Thyroid gland (tissue), 4 donors: ENCODE measurements at places on chromosomes 4 and X. TPM values are rescaled to one million over a fixed set of nuclear protein-coding genes. Genes with fewer than 3 reads are reported as not detected.

DNA sequence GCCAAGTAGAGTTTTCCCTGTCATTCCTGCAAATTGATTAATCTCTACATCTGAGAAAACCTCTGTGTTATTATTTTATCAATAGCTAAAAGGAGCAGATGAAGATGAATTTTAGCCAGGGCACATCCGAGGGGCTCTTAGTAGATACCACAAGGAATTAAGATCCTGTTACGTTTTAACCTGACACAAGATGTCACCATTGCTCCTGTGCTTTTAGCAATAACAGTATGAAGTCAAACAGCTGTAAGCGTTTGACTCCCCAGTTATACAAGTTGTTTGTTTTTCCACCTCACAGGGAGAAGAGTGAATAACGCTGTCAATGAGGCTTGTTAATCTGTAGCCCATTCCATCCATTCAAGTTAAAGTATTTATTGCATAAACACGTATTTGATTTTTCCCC, 76.0 kb upstream of the AP1S2 start:
- DNase-seq = no peak
- no peaks in the 10 kb centered on the region for H3K4me1 ChIP-seq
- H3K27me3 ChIP-seq = peaks cover 2% of the 10 kb centered on the region

DNA sequence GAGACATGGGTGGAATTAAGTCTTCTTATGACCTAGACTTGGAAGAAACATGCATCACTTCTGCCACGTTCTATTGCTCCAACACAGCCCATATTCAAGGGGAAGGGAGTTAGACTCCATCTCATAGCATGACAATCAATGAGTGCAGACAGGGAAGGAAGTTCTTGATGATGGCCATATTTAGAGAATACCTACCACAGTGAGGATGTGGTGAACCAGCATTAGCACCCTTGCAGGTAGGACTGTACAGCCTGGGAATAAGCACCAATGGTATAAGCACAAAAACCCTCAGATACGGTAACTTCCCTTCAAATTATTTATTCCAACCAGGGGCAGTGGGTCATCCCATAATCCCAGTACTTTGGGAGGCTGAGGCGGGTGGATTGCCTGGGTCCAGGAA, 29.8 kb downstream of the PAGE2 start:
- H3K27ac ChIP-seq = no peak overlapping the region
- H3K4me1 ChIP-seq = no peaks in the 10 kb centered on the region
- H3K4me3 ChIP-seq = no peak overlapping the region

The CHRDL1 gene
- 49.7 TPM for total RNA-seq

DNA sequence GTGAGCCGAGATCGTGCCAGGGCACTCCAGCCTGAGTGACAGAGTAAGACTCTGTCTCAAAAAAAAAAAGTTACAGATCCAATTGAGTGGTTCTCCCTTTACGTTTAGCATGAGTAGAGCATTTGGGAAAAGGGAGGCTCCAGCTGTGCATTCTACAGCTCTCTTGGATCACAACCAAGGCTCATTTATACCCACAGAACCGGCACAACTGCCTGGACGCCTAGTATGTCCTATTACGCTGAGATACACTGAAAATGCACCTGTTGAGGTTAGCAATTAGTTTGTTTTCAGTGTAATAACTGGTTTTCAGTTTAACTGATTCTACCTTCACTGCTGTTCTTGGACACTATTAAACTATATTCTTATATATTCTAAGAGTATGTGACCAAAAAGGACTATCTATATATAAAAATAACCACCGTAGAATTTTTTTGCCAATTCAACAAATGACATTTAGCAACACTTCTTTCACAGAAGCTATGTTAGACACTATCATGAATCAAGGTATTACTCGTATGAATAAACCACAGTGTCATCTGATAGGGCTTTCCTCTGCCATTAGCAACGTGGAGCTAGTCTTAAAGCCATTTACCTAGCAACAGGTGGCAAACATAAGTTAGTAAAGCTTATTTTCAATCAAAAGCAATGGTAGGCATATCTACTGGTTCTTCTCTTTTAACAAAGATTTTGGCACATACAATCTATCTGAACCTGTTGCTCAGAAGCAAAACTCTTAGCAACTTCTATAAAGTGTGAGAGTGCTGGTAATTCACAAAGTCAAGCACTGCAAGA, 3.6 kb downstream of the OTUD4 start:
- no peak for DNase-seq
- H3K4me3 ChIP-seq = no peak overlapping the region
- no peaks in the 10 kb centered on the region for H3K27me3 ChIP-seq
- H3K36me3 ChIP-seq = no peaks in the 10 kb centered on the region
- H3K4me1 ChIP-seq = peaks cover 40% of the 10 kb centered on the region

- H3K27ac ChIP-seq = no peak overlapping the region
- no peak for DNase-seq
- no peaks in the 10 kb centered on the region for H3K4me1 ChIP-seq
Measured at GRCh38 chrX:74931214-74931613, 6.0 kb upstream of the NEXMIF start.

- H3K36me3 ChIP-seq = no peaks in the 10 kb centered on the region
- H3K4me1 ChIP-seq = no peaks in the 10 kb centered on the region
- H3K27me3 ChIP-seq = no peaks in the 10 kb centered on the region
- DNase-seq = no peak
- no peak overlapping the region for H3K27ac ChIP-seq
Measured at GRCh38 chr4:74369855-74370254, 4.9 kb downstream of the EREG start.

The SYP gene
- 3.5 TPM for total RNA-seq

GRCh38 chr4:3041192-3042142, 32.9 kb downstream of the HTT-AS start:
- DNase-seq = peak; percentile 44
- peaks cover 7% of the 10 kb centered on the region for H3K4me1 ChIP-seq
- H3K27me3 ChIP-seq = no peaks in the 10 kb centered on the region
- no peak overlapping the region for H3K4me3 ChIP-seq
- no peaks in the 10 kb centered on the region for H3K36me3 ChIP-seq
- peak overlapping the region; percentile 49 for H3K27ac ChIP-seq

GRCh38 chr4:166312166-166312565, 439.1 kb downstream of the TLL1 start:
- DNase-seq = no peak
- H3K27ac ChIP-seq = no peak overlapping the region
- H3K4me1 ChIP-seq = no peaks in the 10 kb centered on the region
- H3K4me3 ChIP-seq = no peak overlapping the region

GRCh38 chr4:47104986-47105385, 73.6 kb downstream of the GABRB1 start:
- H3K27ac ChIP-seq = no peak overlapping the region
- no peaks in the 10 kb centered on the region for H3K36me3 ChIP-seq
- no peaks in the 10 kb centered on the region for H3K27me3 ChIP-seq
- no peaks in the 10 kb centered on the region for H3K4me1 ChIP-seq
- DNase-seq = no peak

DNA sequence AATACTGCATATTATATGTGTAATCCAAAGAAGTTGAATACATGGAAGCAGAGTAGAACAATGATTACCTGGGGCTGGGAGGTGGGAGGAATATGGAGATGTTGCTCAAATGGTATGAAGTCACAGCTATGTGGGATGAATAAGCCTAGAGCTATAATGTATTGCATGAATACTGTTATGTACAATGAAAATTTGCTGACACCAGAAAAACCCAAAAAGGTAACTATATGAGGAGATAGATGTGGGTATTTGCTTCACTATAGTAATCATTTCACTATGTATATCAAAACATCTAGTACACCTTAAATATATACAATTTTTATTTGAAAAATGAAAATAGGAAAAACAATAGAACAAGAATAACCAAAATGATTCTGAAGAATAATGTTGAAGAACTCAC, 11.2 kb downstream of the PAGE3 start:
- H3K4me1 ChIP-seq = no peaks in the 10 kb centered on the region
- H3K36me3 ChIP-seq = no peaks in the 10 kb centered on the region

The IL21 gene
- not detected for total RNA-seq

GRCh38 chr4:176896211-176896610, 103.5 kb upstream of the VEGFC start:
- H3K4me3 ChIP-seq = no peak overlapping the region
- no peaks in the 10 kb centered on the region for H3K36me3 ChIP-seq
- no peaks in the 10 kb centered on the region for H3K4me1 ChIP-seq
- DNase-seq = no peak
- H3K27ac ChIP-seq = no peak overlapping the region
- no peaks in the 10 kb centered on the region for H3K27me3 ChIP-seq

The KDR gene
- 65.7 TPM for total RNA-seq

- no peaks in the 10 kb centered on the region for H3K27me3 ChIP-seq
- H3K4me1 ChIP-seq = no peaks in the 10 kb centered on the region
- no peak for DNase-seq
- H3K4me3 ChIP-seq = no peak overlapping the region
- H3K36me3 ChIP-seq = no peaks in the 10 kb centered on the region
Measured at GRCh38 chrX:70332600-70332999, 42.7 kb downstream of the KIF4A start.

- H3K36me3 ChIP-seq = peaks cover 54% of the 10 kb centered on the region
- H3K4me1 ChIP-seq = no peaks in the 10 kb centered on the region
- no peak overlapping the region for H3K4me3 ChIP-seq
- DNase-seq = no peak
- H3K27me3 ChIP-seq = no peaks in the 10 kb centered on the region
Measured at GRCh38 chr4:121676345-121677075, 20.3 kb downstream of the ANXA5 start.

The GAGE13 gene
- not detected for total RNA-seq

The SHROOM4 gene
- 10.8 TPM for total RNA-seq

The FRMD7 gene
- not detected for total RNA-seq

DNA sequence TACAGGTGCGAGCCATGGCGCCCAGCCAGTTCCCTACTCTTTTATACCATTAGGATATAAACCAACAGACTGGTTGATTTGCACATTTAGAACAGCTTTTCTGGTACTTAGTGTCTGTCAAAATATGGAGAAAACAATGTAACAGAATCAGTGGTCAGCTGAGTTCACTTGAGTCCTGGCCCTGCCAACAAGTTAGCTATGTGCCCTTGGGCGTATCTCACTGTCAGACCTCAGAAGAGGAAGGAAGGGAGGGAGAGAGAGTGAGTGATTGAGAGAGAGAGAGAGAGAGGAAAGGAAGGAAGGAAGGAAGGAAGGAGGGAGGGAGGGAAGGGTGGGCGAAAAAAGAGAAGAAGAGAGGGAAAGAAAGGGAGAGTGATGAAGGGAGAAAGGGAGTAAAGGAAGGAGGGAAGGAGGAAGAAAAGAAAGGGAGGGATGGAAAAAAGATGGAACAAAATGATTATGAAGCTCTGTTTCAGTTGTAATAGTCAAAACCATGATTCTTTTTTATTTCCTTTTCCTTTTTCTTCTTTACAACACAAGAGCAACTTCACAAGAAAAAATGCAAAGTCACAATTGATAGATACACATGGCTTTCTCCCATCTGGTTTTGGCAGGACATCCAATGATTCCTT, 55.7 kb upstream of the PDGFRA start:
- DNase-seq = no peak
- H3K27me3 ChIP-seq = no peaks in the 10 kb centered on the region
- no peaks in the 10 kb centered on the region for H3K36me3 ChIP-seq
- H3K27ac ChIP-seq = no peak overlapping the region

The EFNB1 gene
- 26.9 TPM for total RNA-seq

DNA sequence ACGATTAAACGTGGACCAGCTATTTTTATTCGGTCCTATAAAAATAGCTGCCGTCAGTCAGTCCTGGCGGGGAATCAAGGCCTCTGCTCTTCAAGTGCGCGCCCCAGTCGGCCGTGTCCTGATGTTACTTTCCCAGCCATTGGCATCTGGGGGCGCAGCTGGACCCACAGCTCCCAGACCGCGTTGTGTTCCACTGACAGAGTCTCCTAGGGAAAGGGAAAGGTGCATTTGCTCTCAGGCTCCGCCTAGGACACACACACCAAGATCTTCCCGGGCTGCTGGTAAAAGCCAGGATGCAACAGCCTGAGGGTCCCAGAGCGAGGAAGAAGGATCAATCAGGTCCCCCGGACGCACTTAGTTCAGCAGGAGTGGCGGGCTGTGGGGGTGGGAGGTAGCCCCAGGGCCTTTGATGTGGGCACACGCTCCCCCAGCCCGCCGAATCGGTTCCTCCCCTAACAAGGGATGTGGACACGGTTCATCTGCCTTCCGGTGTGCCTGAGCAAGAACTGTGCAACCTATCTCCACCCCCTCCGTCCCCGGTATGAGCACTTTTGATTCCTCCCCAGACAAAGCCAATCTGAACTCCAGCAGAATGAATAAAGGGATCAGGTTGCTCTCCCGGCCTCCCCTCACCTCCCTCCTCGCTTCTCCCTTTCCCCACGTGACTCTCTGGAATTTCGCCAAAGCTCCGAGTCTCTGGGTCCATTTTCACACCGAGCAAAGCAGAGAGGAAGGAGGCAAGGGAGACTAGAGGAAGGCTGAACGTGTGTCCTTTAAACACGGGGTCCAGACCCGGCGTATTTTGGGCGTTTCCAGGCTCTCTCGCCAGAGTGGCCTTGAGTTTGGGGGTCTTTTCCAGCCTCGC, 626 bp upstream of the FRAS1 start:
- peak overlapping the region; percentile 89 for H3K27ac ChIP-seq
- H3K4me1 ChIP-seq = peaks cover 6% of the 10 kb centered on the region
- peak overlapping the region; percentile 43 for H3K4me3 ChIP-seq

DNA sequence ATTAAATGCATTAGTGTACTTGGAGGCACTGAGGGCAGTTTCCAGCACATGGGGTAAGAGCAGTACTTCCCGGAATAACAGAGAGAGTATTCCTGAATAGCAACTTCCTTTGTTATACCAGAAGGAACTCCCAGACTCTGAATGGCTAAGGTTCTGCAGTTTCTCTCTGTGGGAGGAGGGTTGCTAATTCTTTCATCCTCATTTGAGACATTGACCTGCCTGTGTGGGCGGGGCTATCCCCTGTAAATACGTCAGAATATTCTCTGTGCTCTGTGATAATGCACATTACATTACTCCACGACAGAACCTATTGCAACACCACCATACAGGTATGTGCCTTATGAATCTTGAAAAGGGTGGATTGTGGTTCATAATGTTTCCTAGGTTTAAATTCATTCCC, 52.7 kb downstream of the SPINK2 start:
- no peaks in the 10 kb centered on the region for H3K36me3 ChIP-seq
- DNase-seq = no peak

The PTTG2 gene
- 2.0 TPM for total RNA-seq

DNA sequence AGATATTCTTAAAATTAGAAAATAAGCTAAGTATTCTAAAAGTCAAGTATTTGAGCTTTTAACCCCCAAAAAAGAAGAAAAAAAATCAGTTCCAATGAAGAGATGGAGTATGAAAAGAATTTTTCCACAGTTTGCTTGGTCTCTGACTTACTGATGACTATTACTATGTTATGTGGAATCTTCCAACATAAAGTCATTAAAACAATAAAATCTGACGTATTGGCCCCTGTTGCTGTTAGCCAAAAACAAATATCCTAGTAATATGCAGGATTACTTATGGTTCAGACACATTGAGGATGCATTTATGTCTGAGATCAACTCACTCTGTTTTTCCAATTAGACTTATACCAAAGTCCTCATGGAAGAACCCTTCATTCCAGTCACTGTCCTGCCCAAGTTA, 517.2 kb upstream of the ADGRL3 start:
- H3K4me3 ChIP-seq = no peak overlapping the region
- DNase-seq = no peak
- H3K27me3 ChIP-seq = no peaks in the 10 kb centered on the region
- no peak overlapping the region for H3K27ac ChIP-seq
- no peaks in the 10 kb centered on the region for H3K36me3 ChIP-seq

- H3K36me3 ChIP-seq = no peaks in the 10 kb centered on the region
- no peak for DNase-seq
- no peak overlapping the region for H3K4me3 ChIP-seq
- H3K27me3 ChIP-seq = no peaks in the 10 kb centered on the region
- H3K27ac ChIP-seq = no peak overlapping the region
Measured at GRCh38 chr4:166279261-166279660, 406.2 kb downstream of the TLL1 start.

- H3K4me3 ChIP-seq = peak overlapping the region; percentile 89
- no peaks in the 10 kb centered on the region for H3K36me3 ChIP-seq
- peak overlapping the region; percentile 77 for H3K27ac ChIP-seq
- no peaks in the 10 kb centered on the region for H3K27me3 ChIP-seq
- peaks cover 4% of the 10 kb centered on the region for H3K4me1 ChIP-seq
Measured at GRCh38 chr4:39043861-39044363, 11.7 kb upstream of the TMEM156 start.
